ENCODE measurements at places on chromosomes 6 and 20.

DNA sequence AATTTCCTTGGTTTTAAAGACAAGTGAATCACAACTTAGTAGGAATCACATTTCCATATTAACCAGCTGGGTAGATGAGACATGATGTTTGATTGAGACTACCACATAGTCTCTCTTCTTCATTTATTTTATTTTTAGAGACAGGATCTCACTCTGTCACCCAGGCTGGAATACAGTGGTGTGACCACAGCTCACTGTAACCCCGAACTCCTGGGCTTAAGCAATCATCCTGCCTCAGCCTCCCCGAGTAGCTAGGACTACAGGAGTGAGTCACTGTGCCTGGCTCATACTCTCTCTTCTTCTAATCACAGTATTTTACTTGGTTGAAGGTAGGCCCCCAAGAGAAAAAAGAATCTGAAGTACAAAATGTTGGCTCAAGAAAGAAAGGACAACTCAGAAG lies 80.2 kb upstream of the ASF1A start:
- DNase-seq = no peak

- DNase-seq = no peak
Observed at GRCh38 chr20:35339007-35339406, 46.8 kb upstream of the FAM83C start.

DNA sequence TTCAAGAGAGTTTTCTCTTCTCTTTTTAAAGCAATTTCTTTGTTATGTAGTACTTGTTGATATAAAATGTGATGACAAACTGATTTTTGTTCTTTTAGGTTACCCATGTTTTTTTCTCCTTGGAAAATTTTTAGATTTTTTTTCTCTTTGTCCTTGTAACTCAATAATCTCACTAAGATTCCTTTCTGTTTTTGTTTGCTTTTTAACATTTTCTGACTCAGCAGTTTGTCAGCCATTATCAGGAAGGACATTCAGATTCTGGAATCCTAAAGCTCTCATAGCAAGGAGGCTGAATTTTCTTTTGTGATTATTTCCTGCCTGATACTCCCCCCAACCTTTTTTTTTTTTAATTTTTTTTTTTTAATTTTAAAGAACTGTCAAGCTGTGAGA lies 75.2 kb upstream of the CITED2 start:
- no peak for DNase-seq

- DNase-seq = no peak
Observed at GRCh38 chr6:54846243-54846856, at the start of gene FAM83B. Gene FAM83B (plus strand): TSS chr6:54846771. CDS start chr6:54870247, 23,476 bp downstream.

- no peak for DNase-seq
Observed at GRCh38 chr20:62056377-62056776, 9.3 kb downstream of the TAF4 start.

DNA sequence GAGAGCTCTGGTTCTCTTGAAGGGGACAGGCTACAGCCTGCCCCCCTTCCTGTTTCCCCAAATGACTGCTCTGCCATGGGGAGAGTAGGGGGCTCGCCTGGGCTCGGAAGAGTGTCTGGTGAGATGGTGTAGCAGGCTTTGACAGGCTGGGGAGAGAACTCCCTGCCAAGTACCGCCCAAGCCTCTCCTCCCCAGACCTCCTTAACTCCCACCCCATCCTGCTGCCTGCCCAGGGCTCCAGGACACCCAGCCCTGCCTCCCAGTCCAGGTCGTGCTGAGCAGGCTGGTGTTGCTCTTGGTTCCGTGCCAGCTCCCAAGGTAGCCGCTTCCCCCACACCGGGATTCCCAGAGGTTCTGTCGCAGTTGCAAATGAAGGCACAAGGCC lies 9.8 kb downstream of the VEGFA start:
- no peak for DNase-seq

GRCh38 chr6:12224251-12224650 lies 65.9 kb upstream of the EDN1 start:
- no peak for DNase-seq

- DNase-seq = no peak
Observed at GRCh38 chr6:150323205-150323604, 45.6 kb upstream of the IYD start.

GRCh38 chr6:34658605-34659265 lies 37.8 kb downstream of the ILRUN start:
- DNase-seq = no peak

DNA sequence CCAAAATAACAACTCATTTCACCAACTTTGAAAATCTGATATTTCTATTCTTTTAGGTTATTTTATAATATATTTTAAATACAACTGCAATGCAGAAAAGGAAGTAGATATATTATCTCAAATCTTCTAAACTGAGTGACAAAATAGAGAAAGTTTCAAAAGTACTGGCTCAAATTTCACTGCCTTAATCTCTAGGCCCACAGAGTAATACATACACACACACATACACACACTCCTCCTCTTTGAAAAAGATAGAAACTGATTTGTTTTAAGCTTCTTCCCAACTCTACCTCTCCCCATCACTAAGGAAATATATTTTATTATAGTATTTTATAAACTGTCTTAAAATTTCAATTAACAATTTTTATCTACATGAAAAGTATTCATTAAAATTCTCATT lies 36.2 kb downstream of the ARHGAP18 start:
- no peak for DNase-seq

DNA sequence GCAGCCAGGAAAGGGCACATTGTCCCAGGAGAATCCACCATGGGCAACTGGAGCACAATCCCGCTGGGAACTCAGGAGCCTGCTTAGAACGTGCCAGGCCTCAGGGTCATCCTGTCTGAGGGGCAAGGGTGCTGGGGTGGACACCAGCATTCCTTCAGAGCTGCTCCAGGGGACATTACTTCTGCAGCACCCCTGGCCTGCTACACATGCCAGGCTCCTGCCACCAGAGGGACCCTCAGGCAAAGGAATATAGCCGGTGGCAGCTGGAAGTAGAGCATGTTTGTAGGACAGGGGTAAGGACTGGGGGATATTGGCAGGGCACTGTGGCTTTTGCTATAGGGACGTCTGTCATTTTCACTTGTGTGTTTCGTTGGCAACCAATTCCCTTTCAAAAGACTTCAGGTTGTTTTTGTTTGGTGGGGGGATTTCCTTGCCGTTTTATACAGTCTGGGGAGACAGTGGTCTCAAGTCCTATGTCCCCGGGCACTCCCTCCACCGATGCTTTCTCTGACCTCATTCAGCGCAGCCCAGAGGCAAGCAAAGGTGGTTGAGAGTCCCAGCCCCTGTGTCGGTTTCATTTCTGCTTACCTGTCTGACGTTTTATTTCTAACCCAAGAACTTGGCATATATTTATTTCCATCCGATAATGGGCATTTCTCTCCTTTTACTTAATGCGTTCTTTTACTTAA lies 130.8 kb downstream of the JPH2 start:
- DNase-seq = no peak

DNA sequence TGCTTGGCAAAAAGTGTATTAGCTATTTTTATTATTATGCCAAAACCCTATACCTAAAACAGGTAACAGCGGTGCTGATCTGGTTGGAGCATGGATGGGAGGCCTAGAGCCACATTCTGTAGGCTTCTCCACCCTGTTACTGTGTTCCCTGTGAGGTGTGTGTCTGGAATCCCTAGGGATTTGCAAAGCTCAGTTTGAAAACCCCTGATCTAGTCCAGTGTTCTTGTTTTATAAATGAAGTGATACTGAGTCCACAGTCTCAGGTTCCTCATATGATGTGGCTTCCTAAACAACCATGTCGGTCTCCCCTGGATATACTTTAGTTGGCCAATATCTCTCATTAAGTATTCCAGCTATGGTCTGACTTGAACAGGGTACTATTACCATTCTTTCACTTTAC lies 16.3 kb downstream of the ACSS2 start:
- DNase-seq = no peak

- no peak for DNase-seq
Observed at GRCh38 chr6:85798931-85799652, 156.4 kb upstream of the SYNCRIP start.

GRCh38 chr6:160129881-160130615 lies 8.4 kb downstream of the SLC22A1 start:
- no peak for DNase-seq

DNA sequence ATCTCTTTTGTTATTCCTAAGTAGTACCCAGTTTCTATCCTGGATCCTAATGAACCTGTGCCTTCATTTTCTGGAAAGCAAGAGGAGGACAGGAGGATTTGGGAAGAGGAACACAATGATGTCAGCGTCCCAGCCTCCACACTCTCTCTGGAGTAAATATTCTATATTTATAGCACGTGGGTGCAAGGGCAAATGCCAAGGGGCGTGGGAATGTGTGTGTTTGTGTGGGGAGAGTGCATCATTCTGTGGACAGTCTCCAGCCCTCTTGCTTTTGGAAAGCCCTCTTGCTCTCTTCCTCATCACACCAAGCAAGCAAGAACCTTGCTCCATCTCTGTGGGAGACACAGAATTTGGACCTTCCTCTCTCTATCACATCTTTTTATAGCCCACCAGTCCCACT lies 103.2 kb upstream of the EMILIN3 start:
- no peak for DNase-seq

DNA sequence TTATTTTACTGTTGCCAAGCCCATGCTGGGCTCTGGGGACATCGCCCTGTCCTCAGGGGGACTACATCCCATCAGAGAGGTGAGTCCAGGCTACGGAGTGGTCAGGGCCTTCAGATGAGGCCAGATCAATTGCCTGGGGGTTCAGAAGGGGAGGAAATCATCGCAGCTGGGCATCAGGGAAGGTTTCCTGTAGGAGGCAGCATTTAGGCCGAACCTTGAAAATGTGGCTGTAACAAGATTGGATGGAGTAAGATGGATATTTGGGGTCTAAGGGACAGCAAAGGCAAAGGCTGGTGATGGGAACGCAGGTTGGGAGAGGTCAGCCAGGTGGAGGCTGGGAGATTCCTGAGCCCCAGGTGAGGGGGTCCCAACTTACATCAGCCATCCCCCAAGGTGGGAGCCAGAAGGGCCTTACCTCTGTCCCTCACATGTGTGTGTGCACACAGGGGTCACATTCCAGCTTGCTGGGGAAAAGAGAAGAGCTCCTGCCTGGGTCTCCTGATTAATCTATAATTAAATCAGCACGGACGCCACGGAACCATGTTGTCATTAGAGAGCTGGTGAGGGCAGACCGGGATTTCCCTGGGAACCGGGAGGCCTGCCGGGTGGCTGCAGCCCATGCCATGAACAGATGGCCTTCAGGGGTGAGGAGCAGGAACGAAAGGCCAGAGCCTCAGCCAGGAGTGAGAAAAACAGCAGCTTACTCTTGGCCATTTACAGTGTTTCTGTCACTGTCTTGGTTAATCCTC lies 30.5 kb upstream of the DLGAP4 start:
- no peak for DNase-seq

DNA sequence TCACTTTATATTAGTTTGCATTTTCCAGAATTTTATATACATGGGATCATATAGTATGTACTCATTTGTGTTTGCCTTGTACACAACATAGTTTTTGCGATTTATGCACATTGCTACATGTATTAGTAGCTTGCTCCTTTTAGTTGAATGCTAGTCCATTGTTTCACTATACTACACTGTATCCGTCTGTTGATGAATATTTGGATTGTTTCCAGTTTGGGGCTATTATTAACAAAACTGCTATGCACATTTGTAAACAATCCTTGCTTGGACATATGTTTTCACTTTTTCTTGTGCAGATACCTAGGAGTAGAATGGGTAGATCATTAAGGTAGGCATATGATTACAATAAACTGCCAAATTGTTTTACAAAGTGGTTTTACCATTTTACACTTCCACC lies 3.9 kb upstream of the LRRC1 start:
- no peak for DNase-seq

DNA sequence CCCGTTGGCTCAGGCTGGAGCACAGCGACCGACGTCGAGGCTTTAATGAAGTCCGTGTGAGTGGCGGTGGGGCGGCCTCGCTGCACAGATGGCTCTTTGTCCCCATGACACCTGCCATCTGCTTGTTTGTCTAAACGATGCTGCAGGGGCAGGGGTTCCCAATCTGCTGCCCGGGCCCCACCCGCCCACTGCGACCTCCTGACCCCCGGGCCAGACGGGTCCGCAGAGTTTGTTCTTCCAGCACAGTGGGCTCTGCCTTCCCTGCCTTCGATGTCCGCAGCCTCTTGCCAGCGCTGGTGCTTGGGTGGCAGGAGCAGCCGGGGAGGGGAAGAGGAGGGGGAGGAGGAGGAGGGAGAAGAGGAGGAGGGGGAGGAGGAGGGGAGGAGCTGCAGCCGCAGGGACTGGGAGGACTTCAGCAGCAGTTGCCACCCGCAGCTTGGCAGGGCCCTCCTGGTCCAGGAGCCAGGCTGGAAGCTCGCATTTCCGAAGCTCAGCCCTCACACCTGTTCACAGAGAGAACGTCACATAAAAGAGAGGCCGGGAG lies 210.0 kb downstream of the DLL1 start:
- DNase-seq = no peak

DNA sequence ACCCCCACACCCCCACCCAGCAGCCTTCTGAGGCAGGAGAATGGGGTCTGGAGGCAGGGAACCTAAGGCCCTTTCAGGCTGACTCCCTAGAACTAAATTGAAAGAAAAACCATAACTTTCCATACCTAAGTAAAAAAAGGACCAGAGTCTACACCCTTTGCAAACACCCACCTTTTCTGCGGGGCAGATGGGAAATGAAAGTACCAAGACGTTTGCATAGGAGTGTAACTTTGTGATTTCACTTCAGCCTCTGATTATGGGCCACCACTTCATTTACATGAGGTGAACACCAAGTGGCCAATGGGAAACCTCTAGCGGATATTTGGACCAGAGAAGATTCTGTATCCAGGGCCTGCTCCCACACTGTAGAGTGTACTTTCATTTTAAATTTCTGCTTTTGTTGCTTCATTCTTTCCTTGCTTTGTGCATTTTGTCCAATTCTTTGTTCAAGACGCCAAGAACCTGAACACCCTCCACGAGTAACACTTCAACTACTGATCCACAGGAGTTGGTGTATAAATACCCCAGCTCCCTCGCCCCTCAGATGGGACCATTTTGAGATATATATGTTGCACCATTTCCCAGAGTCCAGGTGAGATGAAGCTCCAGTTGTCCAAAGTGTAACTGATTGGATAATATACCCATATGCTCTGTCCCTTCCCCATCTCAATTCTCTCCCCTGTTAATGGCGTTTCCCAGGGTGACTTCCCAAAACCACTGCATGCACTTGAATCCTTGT lies 18.9 kb upstream of the SRSF6 start:
- DNase-seq = no peak

DNA sequence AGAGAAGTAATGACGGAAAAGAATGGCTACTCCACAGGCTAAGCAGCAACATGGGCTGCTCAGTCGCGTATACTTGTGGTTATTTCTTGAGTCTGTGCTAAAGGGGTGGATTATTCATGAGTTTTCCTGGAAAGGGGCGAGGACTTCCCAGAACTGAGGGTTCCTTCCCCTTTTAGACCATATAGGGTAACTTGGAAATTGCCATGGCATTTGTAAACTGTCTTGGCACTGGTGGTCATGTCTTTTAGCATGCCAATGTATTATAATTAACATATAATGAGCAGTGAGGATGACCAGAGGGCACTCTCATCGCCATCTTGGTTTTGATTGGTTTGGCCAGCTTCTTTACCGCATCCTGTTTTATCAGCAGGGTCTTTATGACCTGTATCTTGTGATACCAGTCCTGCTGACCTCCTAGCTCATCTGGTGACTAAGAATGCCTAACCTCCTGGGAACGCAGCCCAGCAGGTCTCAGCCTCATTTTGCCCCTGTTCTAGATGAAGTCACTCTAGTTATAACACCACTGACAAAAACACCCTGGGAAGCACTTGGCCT lies 11.4 kb downstream of the LBP start:
- no peak for DNase-seq

- no peak for DNase-seq
Observed at GRCh38 chr20:38201356-38201755, 36.3 kb upstream of the TGM2 start.

All from T-helper 2 cell (primary cell).